ENCODE measurements at places on chromosomes 2 and 18.

GRCh38 chr2:24509425-24509824 lies 18.4 kb downstream of the NCOA1 start:
- no peak for DNase-seq

DNA sequence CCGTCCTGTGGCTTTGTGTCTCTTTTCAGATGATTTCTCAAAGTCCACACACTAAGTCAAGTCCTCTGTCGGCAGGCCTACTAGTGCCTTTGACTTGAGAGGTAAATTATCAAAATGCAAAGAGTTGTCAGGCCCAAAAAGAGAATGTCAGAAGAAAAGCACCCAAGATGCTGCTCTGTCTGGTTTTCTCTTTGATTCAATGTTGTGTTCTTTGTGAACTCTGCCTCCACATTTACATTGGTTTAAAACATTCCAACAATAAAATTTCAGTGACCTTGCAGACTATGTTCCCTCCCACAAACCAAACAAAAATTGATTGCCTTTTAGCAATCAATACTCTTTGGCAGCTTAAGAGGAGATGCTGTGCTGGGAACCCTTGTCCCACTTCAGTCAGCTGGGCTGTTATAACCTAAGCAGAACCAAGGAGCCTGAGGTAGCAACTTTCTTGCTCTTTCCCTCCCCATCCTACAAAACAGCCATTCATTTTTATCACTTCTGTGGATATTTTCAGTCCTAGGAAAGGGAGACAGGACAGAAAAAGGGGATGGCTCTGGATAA lies 19.6 kb upstream of the SATB2 start:
- no peak for DNase-seq

GRCh38 chr2:222052934-222053367 lies 245.8 kb downstream of the PAX3 start:
- DNase-seq: no peak

DNA sequence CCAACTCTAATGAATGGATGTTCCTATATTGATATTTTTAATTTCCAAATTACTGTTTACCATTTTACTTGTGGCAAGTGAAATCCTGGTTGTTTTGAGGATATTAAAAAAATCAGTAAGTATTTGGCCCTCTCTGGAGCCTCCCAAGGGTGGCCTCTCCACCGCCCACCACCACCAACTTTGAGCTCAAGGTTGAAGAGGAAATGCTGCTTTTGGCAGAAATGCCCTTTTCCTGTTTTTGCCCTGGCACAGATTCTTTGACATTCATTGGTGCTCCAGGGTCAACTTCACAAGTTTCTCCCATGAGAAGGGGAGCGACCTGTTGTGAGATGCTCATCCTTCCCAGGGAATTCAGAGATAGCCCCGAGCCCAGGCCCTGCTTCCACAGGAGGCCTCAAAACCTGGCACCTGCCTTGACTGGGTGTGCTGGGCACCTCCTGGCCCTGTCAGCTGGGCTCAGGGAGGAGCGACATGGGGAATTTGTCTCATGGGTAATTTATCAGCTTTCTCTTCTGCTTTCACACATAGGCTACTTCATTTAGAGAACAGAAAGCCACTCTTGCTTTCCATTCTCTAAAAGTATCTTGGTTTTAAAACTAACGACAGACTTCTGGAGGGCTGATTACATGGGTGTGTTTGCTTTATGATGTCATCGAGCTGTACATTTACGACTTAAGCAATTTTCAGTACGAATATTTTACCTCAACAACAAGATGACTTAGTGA lies 6.9 kb downstream of the CD8A start:
- DNase-seq: peak; percentile 40

- peak; percentile 48 for DNase-seq
These were observed 255.9 kb downstream of the TXNL1 start for GRCh38 chr18:56382541-56382940.

DNA sequence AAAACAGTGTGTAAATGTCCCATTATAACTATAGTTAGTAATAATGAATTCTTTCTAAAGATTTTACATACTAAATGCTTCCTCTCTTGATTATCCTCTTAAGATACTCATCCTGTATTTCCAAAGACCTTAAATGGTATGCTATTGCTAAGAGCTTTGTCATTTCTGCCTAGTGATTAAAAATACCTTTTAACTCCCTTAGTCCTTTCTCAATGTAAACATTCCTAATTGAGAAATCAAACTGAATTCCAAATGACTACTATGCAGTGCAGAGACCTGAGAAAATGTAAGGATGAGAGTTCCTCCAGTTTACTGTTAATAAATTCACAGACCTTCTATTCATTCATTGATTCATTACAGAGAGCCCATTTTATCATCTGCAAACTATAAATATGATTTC lies 86.9 kb downstream of the SOS1 start:
- no peak for DNase-seq

DNA sequence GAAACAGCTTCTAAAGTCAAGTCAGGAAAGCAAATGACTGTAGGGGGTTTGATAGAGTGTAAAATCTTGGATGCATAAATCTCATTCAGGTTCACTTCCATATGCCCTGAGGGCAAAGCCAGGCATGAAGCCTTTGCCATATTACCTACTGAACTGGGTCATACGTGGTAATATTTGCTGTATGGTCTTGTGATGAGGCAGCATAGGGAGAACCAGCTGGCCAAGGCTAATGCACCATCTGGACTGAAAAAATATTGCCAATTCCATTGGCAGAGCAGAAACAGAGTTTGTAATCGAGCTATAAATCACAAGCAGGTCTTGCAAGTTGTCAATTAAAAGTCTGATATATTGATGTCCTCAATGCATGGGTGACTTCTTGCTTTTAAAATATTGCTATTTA lies 243.8 kb downstream of the ERBB4 start:
- DNase-seq: no peak

- no peak for DNase-seq
These were observed 50.5 kb downstream of the BABAM2 start for GRCh38 chr2:27940982-27941381.

DNA sequence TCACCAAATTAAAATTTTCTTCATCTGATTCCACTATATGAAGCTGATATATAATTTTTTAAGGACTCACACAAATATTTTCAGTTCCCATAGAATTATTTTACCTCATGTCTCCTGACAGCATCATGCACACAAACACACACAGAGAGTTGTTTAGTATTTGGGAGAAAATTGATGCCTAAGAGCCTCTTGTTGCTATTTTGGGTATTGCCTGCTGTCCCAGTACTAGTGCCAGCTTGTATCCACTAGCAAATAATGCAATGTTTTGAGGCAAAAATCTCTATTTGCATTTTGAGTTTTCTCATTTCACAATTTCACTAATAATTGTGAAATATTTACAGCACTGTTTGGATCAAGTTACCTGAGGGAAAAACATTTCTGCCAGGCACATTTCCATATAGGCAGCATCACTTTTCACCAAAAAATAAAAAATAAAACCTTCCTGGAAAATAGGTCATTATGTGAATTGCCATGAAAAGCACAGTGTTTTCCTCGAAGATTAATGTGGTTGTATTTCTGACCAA lies 328.2 kb downstream of the KCNJ3 start:
- DNase-seq: no peak

- DNase-seq: no peak
These were observed 72.1 kb downstream of the STPG4 start for GRCh38 chr2:47083005-47083404.

DNA sequence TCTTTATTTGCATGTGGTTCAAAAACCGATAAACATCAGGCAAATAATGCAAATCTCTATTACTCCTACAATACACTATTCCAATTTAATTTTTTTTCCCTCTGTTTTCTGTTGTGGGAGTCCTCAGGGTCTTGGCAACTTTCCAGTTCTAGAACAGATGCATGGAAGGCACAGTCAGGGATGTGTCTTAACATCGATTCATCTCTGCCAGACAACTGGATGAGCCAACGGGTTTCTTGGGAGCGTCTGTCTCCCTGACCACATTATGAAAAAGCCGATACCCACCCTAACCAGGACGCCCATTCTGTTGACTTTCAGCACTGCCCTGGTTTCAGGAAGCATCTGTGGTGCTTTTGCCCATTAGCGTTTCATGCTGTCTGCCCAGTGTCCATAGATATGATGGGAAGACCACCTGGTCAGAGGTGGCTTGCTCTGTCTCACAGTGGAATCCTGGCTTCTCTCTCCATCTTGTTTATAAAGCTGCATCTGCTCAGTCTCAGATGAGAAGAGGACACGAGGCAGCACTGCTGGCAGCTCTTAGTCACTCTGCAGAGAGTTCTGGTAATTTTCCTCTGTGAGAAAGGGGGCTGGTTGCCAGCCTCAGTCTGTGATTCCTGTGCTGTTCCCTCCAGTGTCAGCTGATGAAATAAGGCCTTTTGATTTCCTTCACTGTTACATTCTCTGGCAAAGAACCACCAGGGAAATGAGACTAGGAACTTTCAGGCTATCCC lies 57.9 kb upstream of the KCNE4 start:
- no peak for DNase-seq

- no peak for DNase-seq
These were observed 1.7 kb upstream of the SERPINB7 start for GRCh38 chr18:63773551-63773950.

GRCh38 chr2:26809211-26809610 lies 23.4 kb downstream of the CENPA start:
- no peak for DNase-seq

GRCh38 chr2:101808006-101808562 lies 110.6 kb downstream of the MAP4K4 start:
- no peak for DNase-seq

GRCh38 chr2:182055993-182056392 lies 70.3 kb downstream of the PPP1R1C start:
- no peak for DNase-seq

DNA sequence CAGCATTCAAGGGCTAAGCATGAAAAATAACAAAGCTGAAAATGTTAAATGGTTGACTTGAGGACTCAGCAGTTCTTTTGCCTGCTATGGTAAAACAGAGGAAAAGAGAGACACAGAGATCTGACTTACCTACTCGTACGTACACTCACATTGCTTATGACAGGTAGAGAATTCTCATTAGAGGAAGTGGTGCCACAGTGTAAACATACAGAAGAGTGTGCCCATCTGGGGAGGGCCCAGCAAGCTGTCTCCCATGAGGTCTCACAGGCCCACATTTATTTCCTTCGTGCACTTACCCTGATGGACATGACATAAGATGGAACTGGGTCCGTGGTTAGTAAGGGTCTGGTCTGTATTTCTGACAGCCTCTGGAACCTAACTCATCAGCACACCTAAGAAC lies 729.1 kb downstream of the BCL11A start:
- DNase-seq: no peak

DNA sequence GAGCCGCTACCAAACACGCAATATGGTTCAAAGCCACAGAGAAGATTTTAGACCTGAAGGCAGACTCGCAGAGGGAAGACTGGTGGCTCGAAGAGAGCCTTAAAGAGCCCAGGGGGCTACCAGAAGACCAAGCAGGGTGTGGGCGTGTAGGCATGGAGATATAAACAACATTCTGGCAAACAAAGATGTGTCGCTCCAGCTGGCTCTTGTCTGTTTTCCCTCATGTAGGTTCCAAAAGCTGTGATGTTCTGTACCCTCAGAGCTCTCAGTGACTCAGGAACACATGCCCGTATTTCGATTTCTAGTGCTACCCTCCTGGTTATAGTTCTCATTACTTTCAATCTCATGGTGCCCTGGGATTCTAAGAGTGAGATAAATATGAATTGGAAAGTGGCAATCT lies 44.5 kb downstream of the DOCK10 start:
- no peak for DNase-seq

DNA sequence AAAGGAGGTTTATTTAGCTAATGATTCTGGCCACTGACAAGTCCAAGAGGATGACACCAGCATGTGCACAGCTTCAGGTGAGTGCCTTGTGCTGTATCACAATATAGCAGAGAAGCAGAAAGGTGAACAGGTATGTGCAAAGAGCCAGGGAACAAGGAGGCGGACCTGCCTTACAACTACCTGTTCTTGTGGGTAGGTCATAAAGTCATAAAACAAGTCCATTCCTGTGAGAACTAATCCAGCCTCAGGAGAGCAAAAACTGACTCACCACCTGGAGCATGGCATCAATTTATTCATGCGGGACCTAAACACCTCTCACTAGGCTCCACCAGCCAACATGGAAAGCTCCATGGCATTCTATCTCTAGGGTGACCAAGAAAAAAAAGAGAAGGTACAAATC lies 234.2 kb downstream of the ASXL3 start:
- DNase-seq: no peak

GRCh38 chr2:120490091-120490798 lies 144.3 kb downstream of the INHBB start:
- DNase-seq: no peak

DNA sequence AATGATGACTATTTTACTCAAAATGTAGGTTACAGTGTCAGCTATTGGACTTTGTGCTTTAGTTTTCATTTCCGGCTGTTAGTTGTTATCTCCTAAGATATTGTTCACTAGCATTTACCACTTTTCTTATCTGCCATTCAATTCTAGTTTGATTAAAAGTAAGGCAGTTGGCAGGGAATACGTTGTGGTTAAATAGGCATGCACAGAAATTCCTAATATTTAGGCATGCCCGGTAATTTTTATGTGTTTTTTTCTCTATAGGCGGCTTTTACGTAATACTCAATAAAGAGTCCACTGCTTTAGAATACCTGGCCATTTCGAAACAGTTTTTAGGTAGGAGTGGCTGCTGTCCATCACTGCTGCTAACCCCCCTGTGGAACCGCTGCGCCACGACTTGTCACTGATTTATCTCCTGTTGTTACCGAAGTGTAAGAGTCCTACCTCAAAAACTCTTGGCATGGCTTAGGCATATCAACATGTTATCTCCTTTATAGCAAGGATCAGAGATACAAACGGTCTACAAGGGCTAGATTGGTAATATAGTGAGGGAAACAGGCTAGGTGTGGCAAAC lies 39.5 kb downstream of the BABAM2 start:
- no peak for DNase-seq

DNA sequence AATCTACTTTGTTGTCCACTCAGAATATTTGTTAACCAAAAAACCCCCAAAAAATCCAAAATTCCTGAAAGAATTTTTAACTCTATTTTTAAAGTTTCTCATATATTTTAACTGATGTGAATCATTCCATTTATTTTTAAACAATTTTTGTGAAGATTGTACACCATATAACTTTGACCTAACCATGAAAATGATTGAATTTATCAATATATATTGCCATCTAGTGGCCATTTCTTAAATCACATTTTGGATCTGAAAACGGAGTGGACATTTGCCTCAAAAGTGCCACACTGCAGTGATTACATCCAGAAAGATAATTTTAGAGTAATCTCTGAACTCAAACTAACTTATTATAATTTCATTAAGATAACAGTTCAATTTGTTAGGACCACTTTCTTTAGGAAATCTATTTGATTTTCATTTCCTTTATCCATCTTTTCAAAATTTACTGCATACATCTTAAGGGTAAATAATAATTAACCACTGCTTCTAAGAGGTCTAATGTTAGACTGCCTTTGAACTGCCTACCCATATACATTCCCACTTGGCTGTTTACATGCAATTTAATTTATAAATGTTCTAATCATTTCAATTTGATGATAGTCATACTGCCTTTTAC lies 71.1 kb downstream of the DSC3 start:
- DNase-seq: peak; percentile 62

- peak; percentile 91 for DNase-seq
These were observed at the start of gene SANBR for GRCh38 chr2:61065714-61066709. SANBR (plus strand) TSS chr2:61065871; CDS start chr2:61070351, 4,480 bp downstream.

All from MM.1S (cell line).